ENCODE measurements at places on chromosomes 6 and 20.
A peak's percentile ranks its signal among the peaks of the same experiment; 100 is the strongest.

- no peak for DNase-seq
Observed at GRCh38 chr6:108564178-108564577, 3.5 kb downstream of the FOXO3 start.

DNA sequence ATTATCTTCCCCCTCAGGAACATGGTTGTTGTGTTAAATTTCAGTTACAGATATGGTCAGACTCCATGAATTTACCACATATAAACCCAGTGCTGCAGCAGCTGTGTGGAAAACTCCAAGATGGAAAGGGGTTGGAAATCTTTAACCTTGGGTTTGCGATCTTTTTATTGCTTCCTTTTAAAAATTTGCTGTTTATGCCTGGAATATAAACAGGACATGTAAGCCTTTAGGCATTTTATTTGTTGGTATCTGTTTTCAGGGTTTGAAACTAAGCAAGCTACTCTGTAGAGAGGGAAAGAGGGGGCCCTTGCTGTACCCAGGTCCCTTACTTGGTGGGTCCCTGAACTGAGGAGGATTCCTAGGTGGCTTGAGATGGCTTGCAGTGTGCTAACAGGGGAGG, 778 bp downstream of the PKIG start:
- no peak for DNase-seq

GRCh38 chr6:135535989-135536414, 38.5 kb upstream of the AHI1 start:
- DNase-seq = peak; percentile 58

GRCh38 chr20:62598761-62599194, 43.5 kb upstream of the SLCO4A1 start:
- no peak for DNase-seq

GRCh38 chr6:132764370-132764769, 6.7 kb upstream of the VNN2 start:
- no peak for DNase-seq

GRCh38 chr6:36742146-36742545, 44.5 kb downstream of the RAB44 start:
- no peak for DNase-seq

GRCh38 chr6:118895261-118895560, 1.3 kb downstream of the ASF1A start:
- no peak for DNase-seq

DNA sequence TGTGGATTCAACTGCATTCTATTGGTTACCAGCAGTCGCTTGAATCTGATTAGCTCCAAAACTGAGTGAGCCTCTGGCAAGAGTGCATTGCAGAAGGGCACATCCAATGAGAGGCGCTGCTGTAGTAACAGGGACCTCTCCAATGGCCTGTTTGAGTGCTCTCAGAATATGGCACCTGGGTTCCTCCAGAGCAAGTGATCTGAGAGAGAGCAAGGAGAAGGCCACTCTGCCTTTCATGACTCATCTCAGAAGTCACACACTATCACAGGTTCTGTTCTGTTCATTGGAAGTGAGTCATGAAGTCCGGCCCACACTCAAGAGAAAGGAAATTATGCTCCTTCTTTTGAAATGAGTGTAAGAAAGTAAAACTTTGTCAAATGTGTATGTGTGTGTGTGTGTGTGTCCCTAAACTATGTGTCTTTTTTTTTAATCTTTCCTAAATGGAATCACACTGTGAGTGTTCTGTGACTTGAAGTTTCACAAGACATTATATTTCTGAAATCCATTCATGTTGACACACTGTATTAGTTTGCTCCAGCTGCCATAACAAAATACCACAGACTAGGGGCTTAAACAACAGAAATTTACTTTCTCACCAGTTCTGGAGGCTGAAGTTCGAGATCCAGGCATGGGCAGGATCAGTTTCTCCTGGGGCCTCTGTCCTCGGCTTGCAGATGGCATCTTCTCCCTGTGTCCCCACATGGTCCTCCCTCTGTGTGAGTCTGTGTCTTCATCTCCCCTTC, 138.3 kb upstream of the CDYL start:
- DNase-seq = no peak

GRCh38 chr20:63325021-63325471, 32.1 kb downstream of the COL20A1 start:
- DNase-seq = no peak

GRCh38 chr20:21174516-21175239, 48.8 kb downstream of the KIZ start:
- no peak for DNase-seq

GRCh38 chr6:11917951-11918738, 94.0 kb upstream of the HIVEP1 start:
- DNase-seq = no peak

DNA sequence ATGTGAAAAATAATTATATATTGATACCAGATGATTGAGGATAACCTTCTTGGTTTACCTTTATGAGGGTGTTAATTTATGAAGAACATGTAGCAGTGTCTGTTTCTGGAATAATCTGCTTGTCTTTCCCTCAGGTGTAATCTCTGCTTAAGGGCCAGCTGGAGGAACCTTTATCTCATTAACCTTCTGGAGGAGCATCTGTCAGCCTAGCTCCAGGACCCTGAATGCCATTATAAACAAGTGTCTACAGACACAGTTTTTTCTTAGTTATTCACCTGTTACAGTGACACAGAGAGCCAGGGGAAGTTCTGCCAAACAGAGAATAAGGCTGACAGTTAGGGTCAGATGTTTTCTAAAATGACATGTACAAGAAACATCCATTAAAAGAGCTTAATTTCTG, at the start of gene IMPG1:
IMPG1 (minus strand) TSS at position 101 of the 400 bp plus-strand sequence. CDS start 174 bp downstream, outside the sequence.
- DNase-seq = no peak

DNA sequence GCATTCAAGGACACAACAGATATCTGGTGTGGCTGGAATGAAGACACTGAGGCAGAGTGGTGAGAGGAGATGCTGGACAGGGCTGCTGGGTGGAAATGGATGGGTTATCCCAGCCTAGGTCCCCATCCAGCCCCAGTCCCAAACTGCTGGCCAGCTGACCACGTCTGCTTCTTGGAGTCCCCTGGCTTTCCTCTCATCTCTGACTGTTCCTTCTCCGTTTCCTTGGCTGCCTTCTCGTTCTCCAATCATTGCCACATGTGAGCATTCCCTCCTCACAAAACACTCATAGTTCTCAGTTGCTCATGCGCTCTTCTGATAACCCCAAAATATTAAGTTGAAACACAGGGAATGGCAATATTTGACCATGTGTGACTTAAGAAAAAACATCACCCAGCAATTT, 31.5 kb downstream of the MAFB start:
- DNase-seq = no peak

- DNase-seq = no peak
Observed at GRCh38 chr6:133301835-133302234, 60.7 kb downstream of the EYA4 start.

- DNase-seq = no peak
Observed at GRCh38 chr20:61694682-61695081, 371.0 kb downstream of the TAF4 start.

- no peak for DNase-seq
Observed at GRCh38 chr6:151143337-151143736, 96.4 kb upstream of the AKAP12 start.

- DNase-seq = no peak
Observed at GRCh38 chr20:4366076-4366475, 350.7 kb upstream of the RNF24 start.

DNA sequence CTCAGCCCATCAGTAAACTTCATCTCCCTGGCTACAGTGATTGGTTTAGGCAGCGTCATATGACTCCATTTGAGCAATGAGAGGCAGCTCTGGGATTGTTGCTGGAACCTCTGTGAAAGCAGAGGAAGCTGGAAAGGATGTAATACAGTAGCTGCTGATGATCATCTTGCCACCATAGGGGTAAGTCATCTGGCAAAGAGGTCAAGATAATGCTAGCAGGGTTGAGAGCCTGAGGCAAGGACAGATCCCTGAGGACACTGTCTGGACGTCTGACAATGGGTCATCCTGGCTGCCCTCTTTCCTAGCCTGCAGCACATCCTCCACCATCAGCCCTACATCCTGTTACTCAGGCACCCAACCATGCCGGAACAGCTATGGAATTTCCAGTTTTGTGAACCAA, 25.5 kb upstream of the FKBP1A start:
- DNase-seq = no peak

- DNase-seq = no peak
Observed at GRCh38 chr6:52739627-52740026, 23.6 kb downstream of the GSTA2 start.

DNA sequence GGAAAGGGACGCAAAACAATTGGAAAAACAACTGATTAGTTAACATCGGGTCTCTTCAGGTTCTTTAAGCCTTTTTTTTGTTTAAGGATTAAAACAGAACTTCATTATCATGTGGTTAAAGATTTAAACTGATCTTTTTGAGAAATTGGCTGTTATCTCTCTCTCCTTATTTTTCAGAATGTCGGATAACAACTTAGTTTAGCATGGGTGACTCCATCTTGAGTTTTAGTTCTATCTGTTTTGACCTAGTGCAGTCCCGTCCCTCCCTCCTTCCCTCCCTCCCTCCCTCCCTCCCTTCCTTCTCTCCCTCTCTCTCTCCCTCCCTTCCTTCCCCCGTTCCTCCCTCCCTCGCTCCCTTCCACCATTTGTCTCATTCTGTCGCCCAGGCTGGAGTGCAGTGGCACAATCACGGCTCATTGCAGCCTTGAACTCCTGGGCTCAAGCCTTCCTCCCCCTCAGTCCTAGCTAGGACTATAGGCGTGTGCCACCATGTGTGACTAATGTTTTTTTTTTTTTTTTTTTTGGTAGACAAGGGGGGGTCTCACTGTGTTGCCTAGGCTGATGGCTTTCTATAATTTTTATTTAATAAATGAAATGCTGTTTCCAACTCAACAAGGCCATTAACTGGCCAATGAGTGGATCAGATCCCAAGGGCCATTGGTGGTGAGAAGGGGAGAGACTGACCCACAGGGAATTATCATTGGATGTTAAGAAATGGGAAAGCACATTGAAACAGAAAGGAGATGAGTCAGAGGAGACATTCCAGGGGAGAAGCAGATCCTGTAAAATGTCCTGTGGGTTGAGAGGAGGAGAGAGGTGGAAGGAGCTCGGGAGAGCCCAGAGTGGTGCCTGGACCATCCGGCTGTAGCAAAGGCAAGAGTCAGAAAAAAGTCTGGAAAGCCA, 13.6 kb downstream of the BAK1 start:
- no peak for DNase-seq

DNA sequence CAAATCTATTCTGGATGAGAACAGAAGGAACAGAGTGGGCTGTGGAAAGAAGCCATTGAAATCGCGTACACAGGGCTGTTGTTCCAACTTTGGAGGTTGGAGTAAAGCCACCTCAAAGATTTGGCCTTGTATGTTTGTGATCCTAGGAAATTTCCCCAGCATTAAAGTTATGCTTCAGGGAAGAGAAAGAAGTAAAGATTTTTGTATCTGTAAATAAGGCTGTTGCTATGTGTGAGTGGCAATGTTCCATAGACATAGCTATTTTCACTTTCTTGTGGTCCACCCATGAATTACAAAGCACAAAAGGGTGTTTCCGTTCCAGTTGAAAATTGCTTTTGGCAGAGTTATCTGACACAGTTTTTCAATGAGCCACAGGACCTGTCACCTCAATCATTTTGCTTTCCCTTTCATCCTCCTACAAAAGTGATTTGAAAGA, 321.3 kb downstream of the TFAP2B start:
- no peak for DNase-seq

- no peak for DNase-seq
Observed at GRCh38 chr6:43269273-43270007, 26.2 kb downstream of the TTBK1 start.

GRCh38 chr6:5584078-5584482, 322.8 kb downstream of the FARS2 start:
- DNase-seq = no peak

DNA sequence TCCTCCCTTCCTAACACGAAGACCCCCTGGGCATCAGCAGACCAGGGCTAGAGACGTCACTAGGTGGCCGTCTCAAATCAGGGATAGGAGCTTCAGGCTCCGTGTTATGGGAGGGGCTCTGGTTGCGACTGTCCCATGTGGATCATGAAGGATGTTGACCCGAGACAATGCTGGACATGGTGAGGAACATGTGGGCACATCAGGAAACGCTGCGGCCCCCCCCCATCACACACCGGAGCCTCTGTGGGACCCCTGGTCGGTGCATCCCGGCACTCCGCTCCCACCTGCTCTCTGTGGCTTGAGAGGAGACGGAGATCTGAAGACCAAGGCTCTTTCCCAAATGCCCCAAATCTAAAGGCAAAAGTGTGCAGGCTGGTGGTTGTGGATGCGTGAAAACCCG, 54.2 kb downstream of the DACT2 start:
- DNase-seq = no peak

- no peak for DNase-seq
Observed at GRCh38 chr20:56708991-56709390, 79.9 kb downstream of the TFAP2C start.

GRCh38 chr6:133887156-133887879, 1.6 kb upstream of the TCF21 start:
- peak; percentile 53 for DNase-seq

All from SHP77 treated with DMSO at 0.1 percent for 48 hours (cell line).